Esophagus muscularis mucosa (tissue), 4 donors: ENCODE measurements at places on chromosomes 5 and 9.

DNA sequence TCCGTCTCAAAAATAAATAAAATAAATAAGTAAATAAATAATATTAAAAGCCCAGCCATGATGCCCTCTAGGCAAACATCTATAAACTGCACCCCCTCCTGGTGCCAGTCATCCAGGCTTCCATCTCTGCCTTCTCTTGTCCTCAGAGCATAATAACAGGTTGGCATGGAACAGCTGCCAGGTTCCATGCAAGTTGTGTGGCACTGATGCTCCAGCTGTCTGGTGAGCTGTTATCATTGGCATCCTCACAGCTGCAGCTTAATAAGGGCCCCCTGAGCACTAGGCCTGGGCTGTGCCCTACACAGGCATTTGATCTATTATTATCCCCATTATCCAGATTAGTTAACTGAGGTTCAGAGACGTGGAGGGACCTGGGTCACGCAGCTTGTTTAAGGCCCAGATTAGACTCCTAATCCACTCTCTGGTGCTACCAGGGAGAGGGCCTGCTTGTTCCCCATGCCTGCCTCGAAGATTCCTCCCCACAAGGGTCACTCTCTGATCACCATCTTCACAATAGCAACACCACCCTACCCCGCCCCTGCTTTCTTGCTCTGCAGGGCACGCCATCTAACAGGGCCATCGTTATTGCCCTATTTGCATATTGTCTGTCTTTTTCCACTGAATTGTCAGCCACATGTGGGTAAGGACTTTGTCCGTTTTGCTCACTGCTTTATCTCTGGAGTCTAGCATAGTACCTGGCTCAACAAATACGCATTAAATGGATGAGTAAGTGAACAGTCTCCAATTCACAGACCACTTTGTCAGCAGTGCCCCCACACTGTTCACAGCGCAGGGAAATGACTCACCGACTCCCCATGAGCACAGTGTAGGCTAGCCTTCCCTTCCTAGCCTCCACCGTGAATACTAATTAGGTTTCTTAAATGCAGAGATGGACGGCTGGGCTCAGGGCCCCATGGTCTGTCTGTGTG, 1.5 kb upstream of the DNM1 start:
- no peaks in the 10 kb centered on the region for H3K36me3 ChIP-seq
- no peak overlapping the region for H3K27ac ChIP-seq

DNA sequence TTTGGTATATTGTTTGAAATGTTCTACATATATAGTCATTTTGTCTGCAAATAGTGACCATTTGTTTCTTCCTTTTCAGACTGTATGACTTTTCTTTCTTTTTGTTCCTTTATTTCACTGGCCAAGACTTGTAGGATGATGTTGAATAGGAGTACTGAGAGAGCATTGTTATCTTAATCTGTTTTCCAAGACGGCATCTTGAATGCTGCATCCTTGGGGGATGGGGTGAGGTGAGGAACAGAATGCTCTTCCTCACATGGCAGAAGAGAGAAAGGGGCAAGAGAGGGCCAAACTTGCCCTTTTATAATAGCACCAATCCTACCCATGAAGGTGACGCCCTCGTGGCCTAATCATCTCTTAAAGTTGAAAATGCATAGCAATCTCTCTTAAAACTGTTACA, 3.7 kb upstream of the ZNF510 start:
- H3K4me1 ChIP-seq: peaks cover 16% of the 10 kb centered on the region
- H3K4me3 ChIP-seq: no peak overlapping the region
- H3K27ac ChIP-seq: no peak overlapping the region

DNA sequence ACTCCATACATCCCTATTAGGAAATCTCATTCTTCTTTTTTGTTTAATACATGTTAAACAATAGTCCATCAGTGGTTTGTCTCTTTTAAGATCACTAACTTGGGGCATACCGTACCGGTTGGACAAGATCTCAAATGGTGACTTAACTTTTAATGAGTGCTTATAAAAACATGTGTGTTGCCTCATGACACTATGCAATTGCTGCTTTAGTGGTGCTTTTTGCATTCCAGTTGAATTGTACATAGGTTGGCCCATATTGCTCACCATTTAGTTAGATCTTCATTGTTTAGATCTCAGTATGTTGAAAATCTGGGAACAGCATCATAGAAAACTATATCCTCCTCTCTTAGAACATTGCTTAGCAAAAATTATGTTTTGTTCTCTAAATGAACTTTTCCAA, 17.8 kb downstream of the C9orf85 start:
- H3K36me3 ChIP-seq: no peaks in the 10 kb centered on the region
- H3K4me1 ChIP-seq: no peaks in the 10 kb centered on the region
- DNase-seq: no peak
- no peak overlapping the region for H3K27ac ChIP-seq

GRCh38 chr5:155839251-155840037, 487.5 kb upstream of the SGCD start:
- DNase-seq: no peak
- no peaks in the 10 kb centered on the region for H3K4me1 ChIP-seq
- H3K4me3 ChIP-seq: no peak overlapping the region
- no peaks in the 10 kb centered on the region for H3K36me3 ChIP-seq
- no peaks in the 10 kb centered on the region for H3K27me3 ChIP-seq

- H3K27ac ChIP-seq: no peak overlapping the region
- H3K27me3 ChIP-seq: no peaks in the 10 kb centered on the region
- H3K4me1 ChIP-seq: no peaks in the 10 kb centered on the region
- no peaks in the 10 kb centered on the region for H3K36me3 ChIP-seq
- H3K4me3 ChIP-seq: no peak overlapping the region
- DNase-seq: peak; percentile 53
Measured at GRCh38 chr5:153752890-153753289, 262.4 kb downstream of the GRIA1 start.

DNA sequence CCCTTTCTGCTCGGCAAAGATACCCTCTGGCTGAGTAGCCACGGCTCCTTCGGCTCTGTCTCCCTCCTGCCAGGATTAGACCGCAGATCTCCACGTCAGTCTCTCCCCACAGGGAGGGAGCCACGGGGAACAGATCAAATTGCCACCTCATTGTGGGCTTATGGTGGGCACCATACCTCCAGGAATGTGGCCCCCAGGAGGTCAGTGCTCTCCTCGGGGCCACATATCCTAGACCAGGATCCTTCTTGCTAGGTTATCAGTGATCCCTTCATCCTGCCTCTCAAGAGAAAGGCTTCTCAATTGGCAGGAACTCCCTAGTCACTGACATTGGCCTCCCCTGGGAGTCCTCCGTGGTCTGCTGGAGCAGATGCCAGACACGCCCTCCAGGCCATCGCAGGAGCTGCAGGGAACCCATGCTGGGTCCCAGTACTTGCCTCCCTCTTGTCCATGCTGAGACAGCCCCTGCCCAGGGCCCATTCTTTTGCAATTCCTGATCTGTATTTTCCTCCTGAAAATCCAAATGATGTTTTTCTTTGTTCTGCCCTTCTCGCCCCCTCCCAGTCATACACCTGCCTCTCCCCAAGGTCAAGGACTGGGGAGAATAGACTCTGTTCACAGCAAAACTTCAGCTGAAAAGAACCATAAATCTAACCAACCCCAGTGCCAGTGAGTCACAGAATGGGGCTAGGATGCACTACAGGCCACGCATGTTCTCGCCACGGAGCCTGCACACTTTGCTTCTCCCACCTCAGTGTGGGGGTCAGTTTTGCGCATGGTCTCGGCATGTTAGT, 31.6 kb upstream of the ENHO start:
- DNase-seq: no peak
- peaks cover 7% of the 10 kb centered on the region for H3K4me1 ChIP-seq

GRCh38 chr5:19369048-19369447, 619.0 kb downstream of the CDH18 start:
- no peak overlapping the region for H3K27ac ChIP-seq
- H3K36me3 ChIP-seq: no peaks in the 10 kb centered on the region
- H3K4me3 ChIP-seq: no peak overlapping the region

DNA sequence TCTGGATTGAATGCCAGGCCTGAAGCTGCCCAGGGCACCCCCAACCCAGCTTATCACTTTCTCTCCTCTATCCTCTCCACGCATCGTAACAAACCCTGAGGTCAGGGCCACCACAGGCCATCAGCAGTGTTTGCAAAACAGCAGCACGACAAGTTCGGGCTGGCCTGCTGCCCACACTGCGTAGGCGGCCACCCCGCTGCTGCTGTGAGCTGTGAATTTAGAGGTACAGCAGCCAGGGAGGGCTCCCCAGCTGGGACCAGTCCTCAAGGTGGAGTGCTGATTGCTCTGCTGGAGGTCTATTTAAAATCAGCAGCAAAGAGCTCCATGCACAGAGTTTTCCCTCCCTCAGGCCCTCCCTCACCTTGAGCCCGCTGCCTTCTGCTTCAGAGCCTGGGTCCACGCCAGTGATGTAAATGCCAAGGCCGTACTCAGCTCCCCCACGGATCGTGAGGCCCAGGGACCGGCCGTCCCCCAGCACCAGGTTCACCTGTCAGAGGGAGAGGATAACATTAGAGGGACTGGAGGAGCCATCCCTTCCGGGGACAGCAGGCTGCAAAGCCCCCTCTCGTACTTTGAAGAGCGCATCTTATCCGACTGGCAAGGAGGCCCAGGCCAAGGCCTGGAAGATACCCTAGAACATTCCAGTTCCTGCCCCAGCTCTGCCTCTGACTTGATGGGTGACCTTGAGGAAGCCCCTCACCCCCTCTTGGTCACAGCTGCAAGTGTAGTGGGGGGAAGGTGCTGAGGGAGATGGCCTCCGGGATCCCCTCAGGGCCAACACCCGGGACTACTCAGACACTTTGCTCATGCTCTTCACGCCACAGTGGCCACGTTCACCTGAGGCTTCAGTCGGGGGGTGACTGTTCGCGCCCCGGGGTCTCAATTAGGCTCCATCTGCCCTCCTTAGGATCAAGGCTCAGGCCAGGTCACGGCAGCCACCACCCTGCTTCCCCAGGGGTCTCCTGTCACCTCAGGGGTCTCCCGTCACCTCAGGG, 39.1 kb downstream of the WHRN start:
- no peaks in the 10 kb centered on the region for H3K27me3 ChIP-seq
- no peaks in the 10 kb centered on the region for H3K4me1 ChIP-seq
- DNase-seq: no peak

- DNase-seq: no peak
- no peak overlapping the region for H3K27ac ChIP-seq
- H3K4me1 ChIP-seq: no peaks in the 10 kb centered on the region
- no peaks in the 10 kb centered on the region for H3K36me3 ChIP-seq
- no peak overlapping the region for H3K4me3 ChIP-seq
Measured at GRCh38 chr9:125986966-125987365, 239.8 kb downstream of the PBX3 start.

GRCh38 chr9:130894546-130894945, 2.1 kb downstream of the QRFP start:
- H3K4me1 ChIP-seq: peaks cover 57% of the 10 kb centered on the region
- peaks cover 22% of the 10 kb centered on the region for H3K36me3 ChIP-seq
- H3K4me3 ChIP-seq: no peak overlapping the region
- no peak overlapping the region for H3K27ac ChIP-seq
- H3K27me3 ChIP-seq: no peaks in the 10 kb centered on the region

DNA sequence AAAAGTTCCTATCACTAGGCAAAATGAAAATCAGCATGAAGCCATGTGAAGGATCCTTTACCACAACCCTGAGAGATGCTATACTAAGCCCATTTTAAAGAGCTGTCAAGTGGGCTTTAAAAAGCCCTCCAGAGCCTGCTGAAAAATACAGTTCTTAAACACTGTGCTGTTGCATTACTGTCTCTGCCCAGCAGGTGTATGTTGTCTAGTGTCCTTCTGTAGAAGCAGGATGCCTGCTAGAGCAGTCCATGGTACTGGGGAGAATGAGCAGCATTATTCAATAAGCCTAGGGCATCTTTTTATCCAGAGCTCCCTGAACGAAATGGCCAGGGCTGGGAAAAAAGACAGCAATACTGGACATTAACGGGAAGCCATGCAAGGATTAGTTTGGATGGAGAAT, 126.2 kb upstream of the PLCXD3 start:
- H3K4me3 ChIP-seq: no peak overlapping the region
- no peaks in the 10 kb centered on the region for H3K4me1 ChIP-seq
- H3K27me3 ChIP-seq: no peaks in the 10 kb centered on the region
- no peaks in the 10 kb centered on the region for H3K36me3 ChIP-seq
- H3K27ac ChIP-seq: no peak overlapping the region
- DNase-seq: no peak

- H3K27ac ChIP-seq: no peak overlapping the region
- H3K27me3 ChIP-seq: no peaks in the 10 kb centered on the region
- no peak for DNase-seq
- no peak overlapping the region for H3K4me3 ChIP-seq
- H3K4me1 ChIP-seq: peaks cover 13% of the 10 kb centered on the region
Measured at GRCh38 chr9:20526500-20527319, 95.6 kb downstream of the MLLT3 start.

GRCh38 chr9:94817291-94818177, 91.0 kb downstream of the AOPEP start:
- no peak overlapping the region for H3K4me3 ChIP-seq
- no peaks in the 10 kb centered on the region for H3K27me3 ChIP-seq
- H3K36me3 ChIP-seq: no peaks in the 10 kb centered on the region
- H3K27ac ChIP-seq: no peak overlapping the region
- DNase-seq: peak; percentile 74
- H3K4me1 ChIP-seq: peaks cover 12% of the 10 kb centered on the region

- no peak overlapping the region for H3K27ac ChIP-seq
- H3K27me3 ChIP-seq: no peaks in the 10 kb centered on the region
- H3K4me1 ChIP-seq: peaks cover 55% of the 10 kb centered on the region
- DNase-seq: no peak
- no peak overlapping the region for H3K4me3 ChIP-seq
- H3K36me3 ChIP-seq: no peaks in the 10 kb centered on the region
Measured at GRCh38 chr5:66149950-66150349, 5.8 kb downstream of the SREK1 start.

GRCh38 chr5:37774912-37775483, 64.8 kb downstream of the GDNF start:
- H3K4me3 ChIP-seq: no peak overlapping the region
- H3K4me1 ChIP-seq: no peaks in the 10 kb centered on the region
- no peak for DNase-seq
- no peaks in the 10 kb centered on the region for H3K27me3 ChIP-seq

- peak; percentile 5 for DNase-seq
- no peaks in the 10 kb centered on the region for H3K27me3 ChIP-seq
- no peaks in the 10 kb centered on the region for H3K36me3 ChIP-seq
- H3K4me1 ChIP-seq: no peaks in the 10 kb centered on the region
- H3K4me3 ChIP-seq: no peak overlapping the region
Measured at GRCh38 chr9:19913151-19913550, 124.3 kb upstream of the SLC24A2 start.

DNA sequence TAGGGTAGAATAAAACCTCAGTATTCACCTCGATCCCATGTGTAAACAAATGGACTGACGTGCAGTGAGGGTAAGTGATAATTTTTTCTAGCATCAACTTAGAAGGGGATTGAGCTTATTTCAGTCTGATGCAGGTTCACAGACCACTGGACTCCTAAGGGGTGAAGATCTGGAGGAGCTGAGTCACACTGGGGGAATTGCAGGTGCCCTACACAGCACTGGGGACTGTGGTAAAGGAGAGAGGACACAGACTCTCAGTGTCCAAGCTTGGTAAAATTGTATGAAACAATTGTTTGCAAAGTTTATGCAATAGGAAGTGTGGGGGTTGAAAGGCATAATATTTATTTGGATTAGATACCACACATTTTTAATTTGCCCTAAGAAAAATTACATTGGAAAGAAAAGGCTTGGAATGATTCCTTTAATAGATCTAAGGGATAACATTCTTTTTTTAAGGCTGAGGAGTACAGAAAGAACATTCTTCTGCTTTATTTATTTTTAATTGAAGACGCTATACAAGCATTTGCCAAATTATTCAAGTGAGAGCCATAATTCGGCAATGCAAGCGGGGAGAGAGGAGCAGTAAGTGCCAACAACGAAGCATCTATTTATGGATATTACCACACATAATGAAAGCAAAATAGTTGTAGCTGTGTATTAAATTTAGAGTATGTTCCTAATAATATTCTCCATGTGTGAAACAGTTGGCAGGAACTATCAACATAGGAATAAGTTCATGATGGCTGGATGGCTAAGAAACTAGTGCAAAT, 766.9 kb upstream of the ADAMTS16 start:
- no peak overlapping the region for H3K27ac ChIP-seq
- H3K4me1 ChIP-seq: no peaks in the 10 kb centered on the region
- no peaks in the 10 kb centered on the region for H3K36me3 ChIP-seq
- DNase-seq: no peak
- H3K27me3 ChIP-seq: no peaks in the 10 kb centered on the region
